ENCODE measurements at places on chromosomes 5 and 9. TPM values are rescaled to one million over a fixed set of nuclear protein-coding genes. Genes with fewer than 3 reads are reported as not detected.

PTGDS gene
- polyA plus RNA-seq: 5.5 TPM

DNA sequence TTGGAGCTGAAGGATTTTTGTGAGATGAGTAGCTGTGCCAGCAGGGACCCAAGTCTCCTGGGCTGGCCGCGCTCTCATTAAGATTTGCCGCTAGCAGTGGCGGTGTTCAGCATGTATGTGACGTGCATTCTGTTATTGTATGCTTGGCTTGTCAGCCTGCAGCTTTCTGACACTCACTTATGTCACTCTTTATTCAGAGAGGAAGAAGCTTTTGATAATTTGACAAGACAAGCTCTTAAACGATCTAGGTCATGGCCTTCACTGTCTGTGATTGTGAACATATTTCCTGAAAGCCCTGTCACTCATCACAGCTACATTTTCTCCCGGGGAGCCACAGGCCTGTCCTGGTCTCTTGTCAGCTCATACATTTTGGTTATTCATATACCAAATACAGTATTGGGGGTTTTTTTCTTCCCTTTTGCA is 98.2 kb upstream of the GRHPR start:
- H3K4me3 ChIP-seq: no peak overlapping the region
- H3K27ac ChIP-seq: no peak overlapping the region
- no peaks in the 10 kb centered on the region for H3K36me3 ChIP-seq
- H3K4me1 ChIP-seq: no peaks in the 10 kb centered on the region
- no peak for DNase-seq

- no peak overlapping the region for H3K4me3 ChIP-seq
- peaks cover 8% of the 10 kb centered on the region for H3K36me3 ChIP-seq
- no peak for DNase-seq
- peaks cover 10% of the 10 kb centered on the region for H3K4me1 ChIP-seq
- no peak overlapping the region for H3K27ac ChIP-seq
Measured at GRCh38 chr9:132008184-132008803, 71.4 kb downstream of the MED27 start.

ENTPD8 gene
- not detected for polyA plus RNA-seq

GRCh38 chr9:89026876-89027275 is 35.6 kb downstream of the S1PR3 start:
- no peaks in the 10 kb centered on the region for H3K27me3 ChIP-seq
- DNase-seq: no peak
- H3K4me1 ChIP-seq: no peaks in the 10 kb centered on the region
- no peaks in the 10 kb centered on the region for H3K36me3 ChIP-seq
- no peak overlapping the region for H3K27ac ChIP-seq

- no peaks in the 10 kb centered on the region for H3K4me1 ChIP-seq
- no peak for DNase-seq
- H3K27me3 ChIP-seq: no peaks in the 10 kb centered on the region
Measured at GRCh38 chr9:106653213-106653612, 209.8 kb upstream of the ZNF462 start.

GRCh38 chr9:83281306-83282255 is 218.6 kb upstream of the RASEF start:
- no peaks in the 10 kb centered on the region for H3K36me3 ChIP-seq
- H3K27ac ChIP-seq: no peak overlapping the region
- no peaks in the 10 kb centered on the region for H3K4me1 ChIP-seq
- no peaks in the 10 kb centered on the region for H3K27me3 ChIP-seq
- no peak overlapping the region for H3K4me3 ChIP-seq
